ENCODE measurements at places on chromosomes 16 and 17.

DNA sequence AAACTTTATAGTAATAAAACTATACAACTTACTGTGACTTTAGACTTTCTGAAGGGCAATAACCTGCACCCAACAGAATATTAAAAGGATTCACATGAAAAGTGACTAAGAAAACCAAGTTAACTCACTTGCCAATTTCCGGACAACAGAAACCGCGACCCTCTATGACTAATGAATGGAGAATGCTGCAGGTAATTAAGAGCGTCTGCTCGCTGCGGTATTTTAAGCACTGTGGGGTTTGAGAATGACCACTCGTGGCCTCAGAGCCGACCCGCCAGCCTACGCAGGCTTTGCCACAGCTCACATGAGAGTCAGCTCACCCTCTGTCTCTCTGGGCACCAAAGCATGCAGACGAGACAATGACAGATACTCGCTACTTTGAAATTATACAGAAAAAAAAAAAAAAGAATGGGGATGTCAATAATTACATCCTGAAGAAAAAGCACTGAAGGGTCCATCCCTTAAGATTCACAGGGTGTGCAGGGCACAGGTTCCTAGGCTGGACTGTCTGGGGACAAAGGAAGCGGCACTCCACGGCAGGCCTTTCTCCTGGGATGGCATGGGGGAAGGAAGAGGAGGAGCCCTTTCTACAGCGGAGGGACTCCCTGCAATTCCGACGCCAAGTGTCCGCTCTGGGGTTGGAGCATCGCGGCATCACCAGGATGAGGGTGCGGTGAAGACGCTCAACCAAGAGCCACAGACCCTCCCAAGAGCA lies 35.0 kb downstream of the ZCCHC14 start:
- no peak for DNase-seq

GRCh38 chr16:86610779-86611524 lies 32.6 kb downstream of the FOXL1 start:
- DNase-seq = no peak

DNA sequence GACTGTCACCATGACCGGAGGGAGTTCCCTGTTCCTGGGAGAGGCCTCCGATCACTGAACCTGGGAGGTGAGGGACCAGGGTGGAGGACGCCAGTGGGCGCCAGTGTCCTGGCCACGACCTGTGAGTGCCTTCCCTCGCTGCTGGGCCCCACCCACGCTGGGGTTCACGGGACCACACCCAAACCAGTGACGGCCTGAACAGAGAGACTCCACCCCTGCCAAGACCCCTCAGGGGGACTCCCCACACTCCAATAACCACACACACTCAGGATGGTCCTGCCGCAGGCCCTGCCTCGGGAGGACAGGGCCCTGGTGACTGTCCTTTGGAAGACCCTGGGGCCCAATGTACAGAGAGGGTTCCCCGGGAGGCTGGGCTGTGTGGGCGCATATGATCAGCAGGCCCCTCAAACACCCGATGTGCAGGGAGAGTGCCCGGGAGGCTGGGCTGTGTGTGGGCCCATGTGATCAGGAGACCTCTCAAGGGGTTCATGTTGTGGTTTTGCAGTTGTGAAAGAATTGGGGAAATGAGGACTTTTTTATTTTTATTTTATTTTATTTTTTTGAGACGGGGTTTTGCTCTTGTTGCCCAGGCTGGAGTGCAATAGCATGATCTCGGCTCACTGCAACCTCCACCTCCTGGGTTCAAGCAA lies 26.6 kb downstream of the TPSD1 start:
- no peak for DNase-seq

DNA sequence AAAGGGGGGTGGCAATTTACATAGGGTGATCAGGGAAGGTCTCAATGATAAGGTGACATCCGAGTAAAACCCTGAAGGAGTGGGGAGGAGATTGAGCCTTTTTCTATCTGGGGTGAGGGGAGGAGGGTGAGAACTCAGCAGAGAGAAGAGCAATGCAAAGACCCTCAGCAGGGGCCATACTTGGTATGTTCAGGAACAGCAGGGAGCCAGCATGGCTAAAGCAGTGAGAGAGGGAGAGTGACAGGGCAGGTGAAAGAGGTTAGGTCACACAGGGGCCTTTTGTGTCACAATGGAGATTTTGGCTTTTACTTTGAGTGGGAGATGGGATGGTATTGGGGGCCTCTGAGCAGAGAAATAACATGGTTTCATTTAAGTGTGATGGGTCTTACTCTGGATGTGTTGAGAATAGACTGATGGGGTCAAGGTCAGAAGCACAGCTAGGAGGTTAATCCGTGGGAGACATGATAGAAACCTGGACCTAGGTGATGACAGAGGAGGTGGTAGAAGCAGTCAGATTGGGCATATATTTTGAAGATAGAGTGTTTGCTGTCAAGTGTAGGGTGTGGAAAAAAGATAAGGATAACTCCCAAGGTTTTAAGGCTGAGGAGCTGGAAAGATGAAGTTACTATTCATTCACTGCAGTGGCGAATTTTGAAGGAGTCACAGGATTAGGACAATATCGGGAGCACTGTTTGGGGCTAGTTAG lies 6.2 kb downstream of the SP2 start:
- DNase-seq = no peak

GRCh38 chr16:25013751-25014499 lies 1.2 kb downstream of the ARHGAP17 start:
- DNase-seq = peak; percentile 35

GRCh38 chr16:89118361-89119165 lies 24.9 kb downstream of the ACSF3 start:
- DNase-seq = no peak

DNA sequence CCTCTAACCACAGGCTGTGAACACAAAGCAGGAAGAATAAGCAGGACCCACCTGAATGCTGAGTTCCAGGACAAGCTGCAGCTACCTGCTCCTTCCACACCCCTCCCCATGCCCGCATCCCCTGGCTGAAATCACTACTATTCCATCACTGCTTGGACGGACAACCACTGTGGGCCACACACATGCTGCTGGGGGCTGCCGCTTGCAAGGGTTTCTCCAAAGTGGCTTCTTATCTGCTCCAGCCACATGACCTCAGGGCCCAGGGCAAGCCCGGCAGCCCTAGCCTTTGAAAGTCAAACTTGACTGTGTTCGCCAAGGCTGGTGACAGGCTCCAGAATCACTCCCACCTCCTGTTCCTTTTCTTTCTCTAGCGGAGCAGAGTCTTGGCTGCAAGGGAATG lies 18.4 kb downstream of the FA2H start:
- DNase-seq = no peak

- peak; percentile 99 for DNase-seq
These were observed 8.7 kb downstream of the CLEC19A start for GRCh38 chr16:19294156-19294649.

GRCh38 chr17:19414396-19415280 lies 3.6 kb downstream of the RNF112 start:
- no peak for DNase-seq

DNA sequence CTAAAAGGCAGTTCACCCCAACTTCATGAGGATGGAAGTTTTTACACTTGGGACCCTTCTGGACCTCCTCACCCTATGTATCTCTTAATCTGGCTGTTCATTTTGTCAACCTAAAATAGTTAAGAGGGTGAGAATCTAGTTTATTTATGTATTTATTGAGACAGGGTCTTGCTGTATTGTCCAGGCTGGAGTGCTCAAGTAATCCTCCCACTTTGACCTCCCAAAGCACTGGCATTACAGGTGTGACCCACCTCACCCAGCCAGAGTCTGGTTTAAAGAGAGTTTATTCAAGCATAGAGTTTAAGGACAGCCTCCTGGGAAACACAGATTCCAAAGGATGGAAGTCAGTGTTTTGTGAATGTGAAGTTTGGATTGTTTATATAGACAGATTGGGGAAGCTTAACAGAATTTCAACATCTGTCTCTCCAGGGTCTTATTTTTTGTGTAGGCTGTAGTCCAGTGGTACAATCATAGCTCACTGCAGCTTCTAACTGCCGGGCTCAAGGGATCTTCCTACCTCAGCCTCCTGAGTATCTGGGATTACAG lies 8.0 kb upstream of the APPBP2 start:
- DNase-seq = no peak

DNA sequence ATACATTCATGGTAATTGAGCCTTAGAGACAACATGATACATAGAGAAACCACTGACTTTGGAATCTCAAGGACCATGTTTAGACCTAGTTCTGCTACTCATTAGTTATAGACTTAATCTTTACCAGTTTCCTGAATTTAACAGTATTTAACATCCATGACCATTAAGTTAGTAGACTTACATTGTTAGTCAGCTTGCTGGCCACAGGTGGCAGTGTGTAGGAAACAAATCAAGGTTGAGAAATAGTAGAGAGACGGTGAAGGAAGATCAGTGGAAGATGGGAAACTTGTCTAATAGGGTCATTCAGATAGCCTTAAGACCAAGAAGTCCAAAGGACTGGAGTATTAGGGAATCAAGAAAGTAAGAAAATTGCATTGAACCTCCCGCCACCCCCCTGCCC lies 31.0 kb downstream of the OMG start:
- no peak for DNase-seq

DNA sequence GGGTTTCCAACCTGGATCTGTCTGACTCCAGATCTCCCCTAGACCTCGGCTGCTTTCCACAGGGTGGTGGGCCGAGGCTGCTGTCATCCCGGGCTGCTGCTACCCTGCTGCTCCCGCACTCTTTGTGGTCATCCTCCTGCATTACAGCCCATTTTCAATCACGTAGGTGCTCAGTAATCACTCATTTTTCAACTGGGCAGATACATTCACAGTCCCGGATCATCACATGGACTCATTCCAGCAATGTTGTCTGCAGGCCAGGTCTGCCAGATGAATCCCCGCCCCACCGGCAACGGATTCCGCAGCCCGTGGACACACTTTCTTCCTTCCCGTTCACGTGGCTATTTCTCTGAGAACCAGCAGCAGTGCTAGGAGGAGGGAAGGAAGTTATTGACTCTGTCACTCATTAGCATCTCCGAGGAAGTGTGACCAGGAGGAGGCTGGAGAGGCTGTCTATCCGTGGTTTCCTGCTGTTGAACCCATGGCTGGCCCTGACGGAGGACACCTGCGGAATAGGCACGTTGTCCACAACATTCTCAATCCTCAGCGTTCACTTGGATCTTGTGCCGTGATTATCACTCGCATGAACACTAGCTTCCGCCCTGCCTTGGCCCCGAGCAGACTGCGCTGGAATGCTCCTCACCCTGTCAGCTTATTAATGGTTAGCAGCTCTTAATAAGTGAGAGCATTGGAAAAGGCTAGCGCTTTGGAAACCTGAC lies 14.7 kb upstream of the ZCCHC14 start:
- DNase-seq = no peak

DNA sequence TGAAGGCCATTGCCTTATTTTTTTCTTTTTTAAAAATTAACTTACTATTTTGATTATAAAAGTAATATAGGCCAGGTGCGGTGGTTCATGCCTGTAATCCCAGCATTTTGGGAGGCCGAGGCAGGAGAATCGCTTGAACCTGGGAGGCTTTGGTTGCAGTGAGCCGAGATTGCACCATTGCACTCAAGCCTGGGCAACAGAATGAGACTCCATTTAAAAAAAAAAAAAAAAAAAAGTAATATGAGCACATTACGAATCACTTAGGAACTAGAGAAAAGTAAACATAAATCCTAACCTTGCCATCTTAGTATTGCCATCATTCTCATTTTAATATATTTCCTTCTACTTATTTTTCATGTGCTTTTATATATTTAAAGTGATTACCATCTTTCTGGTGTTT lies 12.9 kb upstream of the TACO1 start:
- no peak for DNase-seq

GRCh38 chr16:81204798-81205680 lies 33.5 kb upstream of the BCO1 start:
- DNase-seq = peak; percentile 62

- DNase-seq = peak; percentile 40
These were observed 166.3 kb downstream of the ANKFN1 start for GRCh38 chr17:56319531-56319930.

- DNase-seq = no peak
These were observed 14.2 kb upstream of the SEC14L1 start for GRCh38 chr17:77126519-77126918.

DNA sequence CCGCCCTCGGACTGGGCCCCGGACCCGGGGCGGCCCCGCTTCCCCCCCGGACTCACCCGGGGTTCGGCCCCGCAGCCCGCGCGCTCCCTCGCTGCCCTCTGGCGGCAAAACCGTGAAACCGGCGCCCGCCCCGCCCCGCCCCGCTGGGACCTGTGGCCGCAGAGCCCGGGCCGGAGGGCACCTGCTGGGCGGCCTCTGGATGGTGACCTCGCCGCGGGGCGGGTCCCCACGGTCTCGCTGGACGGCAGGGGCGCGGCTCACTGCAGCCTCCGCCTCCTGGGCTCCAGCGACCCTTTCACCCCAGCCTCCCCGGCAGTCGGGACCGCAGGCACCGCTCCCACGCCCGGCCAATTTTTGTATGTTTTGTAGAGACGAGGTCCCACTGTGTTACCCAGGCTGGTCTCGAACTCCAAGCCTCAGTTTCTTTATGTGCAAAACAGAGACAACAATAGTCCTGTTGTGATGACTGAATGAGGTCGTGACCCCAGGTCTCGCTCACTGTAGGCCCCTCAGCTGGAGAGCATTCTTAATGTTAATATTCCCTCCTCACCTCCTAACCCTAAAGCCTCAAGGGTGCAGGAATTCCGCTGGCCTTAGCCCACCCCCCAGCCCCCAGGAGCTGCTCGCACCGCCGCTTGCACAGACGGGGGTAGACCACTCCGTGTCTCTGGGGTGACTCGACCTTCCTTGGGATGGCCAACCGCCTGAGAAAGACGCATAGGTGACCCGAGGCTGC lies 33.7 kb upstream of the RPH3AL start:
- DNase-seq = peak; percentile 71

DNA sequence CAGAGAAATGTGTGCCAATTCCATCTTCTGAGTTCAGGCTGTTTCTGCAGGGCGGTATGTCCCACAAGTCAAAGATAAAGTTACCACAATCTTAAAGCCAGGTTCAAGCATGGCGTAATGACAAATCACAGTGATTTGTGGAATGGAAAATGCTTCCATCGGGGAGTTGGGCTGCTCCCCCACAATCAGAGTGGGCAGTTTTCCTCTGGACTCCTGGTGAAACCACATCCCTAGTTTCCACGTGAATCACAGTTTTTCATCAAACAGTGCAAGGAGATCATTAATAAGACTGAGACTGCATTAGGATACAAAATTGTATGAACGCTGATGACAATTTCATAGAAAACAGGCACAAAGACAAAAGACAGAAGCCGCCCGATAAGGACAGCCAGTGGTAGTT lies 3.6 kb downstream of the LITAF start:
- no peak for DNase-seq

DNA sequence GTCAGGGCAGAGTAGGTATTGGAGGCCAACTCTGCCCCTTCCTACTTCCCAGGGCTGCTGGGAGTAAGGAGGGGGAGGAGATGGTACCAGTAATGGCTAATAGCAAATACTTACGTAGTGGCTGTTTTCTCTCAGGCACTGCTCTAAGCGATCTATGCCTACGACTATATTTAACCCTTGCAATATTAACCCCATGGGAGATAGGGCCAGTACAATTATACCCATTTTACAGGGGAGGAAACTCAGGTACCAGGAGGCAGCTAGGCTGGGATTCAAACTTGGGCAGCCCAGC lies 50.6 kb downstream of the RMI2 start:
- DNase-seq = no peak

GRCh38 chr16:75555213-75555706 lies 792 bp downstream of the TMEM231 start:
- peak; percentile 61 for DNase-seq

Measured in inflammatory macrophage treated with lipopolysaccharide for 1 hour (primary cell).